ENCODE measurements at places on chromosomes 12 and 14.

GRCh38 chr12:72264548-72265175, 7.5 kb upstream of the TRHDE start:
- DNase-seq = no peak

- DNase-seq = no peak
Measured at GRCh38 chr12:120402217-120402616, 33.3 kb upstream of the MSI1 start.

GRCh38 chr14:55976219-55976618, 142.0 kb upstream of the PELI2 start:
- no peak for DNase-seq

- no peak for DNase-seq
Measured at GRCh38 chr12:84594157-84594556, 318.4 kb downstream of the SLC6A15 start.

- DNase-seq = no peak
Measured at GRCh38 chr12:67451206-67451605, 182.0 kb downstream of the CAND1 start.

DNA sequence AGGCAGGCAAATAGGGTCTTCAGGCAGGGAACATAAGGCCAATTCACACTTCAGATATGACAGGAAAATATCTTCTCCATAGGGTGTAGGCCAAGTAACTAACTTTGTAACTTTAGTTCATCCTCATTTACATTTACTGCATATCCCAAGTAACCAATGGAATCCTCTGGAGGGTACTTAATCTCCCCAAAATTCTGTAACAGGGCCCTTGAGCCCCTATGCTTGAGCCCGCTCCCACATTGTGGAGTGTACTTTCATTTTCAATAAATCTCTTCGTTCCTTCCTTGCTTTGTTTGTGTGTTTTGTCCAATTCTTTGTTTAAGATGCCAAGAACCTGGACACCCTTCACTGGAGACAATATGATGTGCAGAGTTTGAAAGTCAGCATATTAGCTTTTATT, 45.3 kb downstream of the FSCB start:
- DNase-seq = no peak

- DNase-seq = no peak
Measured at GRCh38 chr12:125676366-125676765, 611.1 kb downstream of the AACS start.

- DNase-seq = no peak
Measured at GRCh38 chr12:19894803-19895202, 455.5 kb downstream of the AEBP2 start.

DNA sequence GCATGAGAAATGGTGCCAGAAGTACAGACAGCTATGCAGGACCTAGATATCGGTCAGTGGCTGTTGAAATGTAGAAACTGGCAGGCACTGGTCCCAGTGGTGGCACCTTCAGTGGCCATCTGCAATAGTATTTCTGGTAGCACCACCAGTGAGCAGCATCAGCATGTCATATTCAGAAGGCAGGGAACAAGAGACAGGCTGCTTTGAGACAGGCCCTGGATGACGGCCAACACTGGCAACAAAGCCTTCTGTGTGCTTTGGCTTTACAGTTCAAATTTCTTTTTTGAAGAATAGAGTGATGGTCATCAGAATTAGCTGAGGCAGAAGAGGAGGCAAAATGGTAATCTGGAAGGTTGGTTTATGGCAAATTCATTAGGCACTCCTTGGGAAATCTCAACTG, 273.4 kb upstream of the SLC16A7 start:
- no peak for DNase-seq

DNA sequence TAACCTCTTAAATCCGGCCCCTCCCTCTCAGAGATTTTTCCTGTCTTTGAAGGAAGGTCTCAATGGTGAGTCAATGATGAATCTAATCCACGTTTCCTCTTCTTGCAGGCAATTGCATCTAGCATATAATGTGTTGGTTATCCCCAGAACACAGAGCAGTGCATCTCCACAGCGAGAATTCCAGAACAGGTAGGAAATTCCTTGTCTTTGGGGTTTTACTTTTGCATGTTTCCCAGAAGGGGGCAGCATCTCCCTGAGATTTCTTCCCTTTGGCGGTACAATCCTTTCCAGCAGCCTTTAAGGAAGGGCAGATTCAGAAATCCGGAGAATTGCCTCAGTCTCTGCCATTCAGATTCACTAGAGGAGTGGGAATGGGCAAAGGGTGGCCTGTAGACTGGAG, 128.0 kb downstream of the KCNA5 start:
- no peak for DNase-seq

Measured in activated gamma-delta T cell (primary cell).